HEK293T (cell line): ENCODE measurements at places on chromosomes 12 and 14.

DNA sequence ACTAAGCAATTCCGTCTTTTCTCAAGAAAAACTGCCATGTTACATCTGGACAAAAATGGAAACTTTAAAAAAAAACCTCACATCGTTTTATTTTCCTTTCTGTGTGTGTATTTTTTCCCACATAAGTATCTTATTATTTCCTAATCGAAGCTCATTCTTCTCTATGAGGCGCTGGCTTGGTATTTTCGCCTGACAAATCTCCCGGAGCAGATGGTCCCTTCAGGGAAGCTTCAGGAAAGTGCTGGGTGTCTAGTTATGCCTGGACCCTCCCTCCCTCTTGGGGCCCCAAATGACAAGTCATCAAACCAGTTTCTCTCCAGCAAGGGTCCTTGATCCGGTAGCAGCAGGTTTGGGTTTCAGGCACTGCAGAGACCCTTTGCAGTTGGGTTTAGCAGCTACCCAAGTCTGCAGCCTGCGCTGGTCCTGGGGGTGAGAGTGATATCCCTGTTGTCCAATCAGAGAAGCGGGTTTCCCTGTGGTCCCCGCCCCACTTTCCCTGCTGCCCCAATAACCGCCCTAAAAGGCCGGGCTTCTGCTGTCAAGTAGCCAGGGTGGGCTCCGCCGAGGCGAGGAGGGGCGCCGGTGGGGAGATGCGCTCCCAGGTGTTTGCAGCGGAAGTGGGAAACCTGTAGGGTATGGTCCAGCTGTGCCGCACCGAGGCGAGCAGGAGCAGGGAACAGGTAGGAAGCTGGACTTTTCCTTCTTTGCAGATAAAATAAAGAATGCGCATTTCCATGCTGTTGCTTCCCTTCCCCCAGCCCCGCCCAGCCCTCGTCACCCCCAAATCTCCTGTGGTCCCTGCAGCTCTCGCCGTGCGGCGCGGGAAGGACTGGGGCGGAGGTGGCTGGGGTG, at the start of gene CNTN1:
Gene CNTN1, plus strand, starts transcription at position 527 of the 852 bp plus-strand sequence.
- peak; percentile 95 for DNase-seq

DNA sequence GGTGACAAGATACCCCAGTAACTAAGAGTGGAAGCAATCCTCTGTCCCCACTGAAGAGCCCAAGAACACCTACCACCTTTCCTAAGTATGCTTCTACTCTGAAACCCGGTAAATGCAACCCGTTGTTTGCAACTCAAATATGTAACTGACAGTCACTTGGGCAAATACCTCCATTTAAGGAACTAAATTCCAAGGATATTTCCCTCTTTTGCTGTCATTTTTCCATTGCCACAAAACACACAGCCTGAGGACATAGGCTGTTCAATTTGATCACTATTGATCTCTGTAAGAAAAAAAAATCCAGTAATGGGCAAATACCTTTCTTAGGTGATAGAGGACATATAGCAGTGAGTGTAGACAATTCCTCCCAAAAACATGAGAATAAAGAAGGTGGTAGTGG, 6.6 kb upstream of the PHLDA1 start:
- DNase-seq: no peak

GRCh38 chr12:13594731-13595514, 386.5 kb downstream of the GRIN2B start:
- no peak for DNase-seq

- no peak for DNase-seq
These were observed 7.3 kb downstream of the GPR68 start for GRCh38 chr14:91237219-91237618.

DNA sequence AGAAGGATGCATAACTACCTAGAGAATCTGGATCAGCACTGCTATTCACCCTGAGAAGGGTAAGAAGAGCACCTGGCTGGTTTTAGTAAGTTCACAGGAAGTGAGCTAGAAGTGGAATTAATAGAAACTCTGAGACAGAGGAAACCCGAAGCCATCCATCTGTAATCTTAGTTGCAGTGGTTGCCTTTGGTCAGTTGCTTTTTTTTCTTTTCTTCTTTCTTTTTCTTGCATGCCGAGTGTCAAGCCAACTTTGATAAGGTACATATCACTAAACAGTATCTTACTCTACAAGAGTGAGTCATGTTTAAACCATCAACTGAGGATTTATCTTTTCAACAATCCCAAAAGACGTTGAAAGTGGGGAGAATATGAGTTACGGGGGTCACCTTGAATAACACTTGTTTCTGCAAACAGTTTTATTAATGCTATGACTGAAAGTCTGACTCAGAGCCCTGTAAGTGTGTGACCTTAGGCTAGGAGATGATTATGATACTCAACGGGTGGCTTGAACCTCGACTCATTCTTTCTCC, 26.7 kb downstream of the C12orf75 start:
- DNase-seq: no peak

- DNase-seq: no peak
These were observed 491.2 kb downstream of the PCNX1 start for GRCh38 chr14:71398450-71398849.

DNA sequence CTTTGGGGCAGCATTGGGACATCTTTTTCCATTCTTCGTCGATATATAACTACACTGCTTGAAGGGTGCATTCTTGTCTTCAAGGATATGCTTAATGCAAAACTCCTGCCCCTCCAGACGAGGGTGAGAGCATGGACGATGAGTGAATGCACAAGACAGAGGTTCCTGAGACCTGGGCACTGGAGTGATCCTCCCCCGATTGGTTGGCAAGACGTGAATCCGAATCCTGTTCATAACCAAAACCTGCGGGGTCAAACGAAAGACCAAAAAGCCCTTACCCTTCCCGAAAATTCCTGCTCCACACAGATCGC, 684 bp downstream of the KANSL2 start:
- DNase-seq: peak; percentile 15

DNA sequence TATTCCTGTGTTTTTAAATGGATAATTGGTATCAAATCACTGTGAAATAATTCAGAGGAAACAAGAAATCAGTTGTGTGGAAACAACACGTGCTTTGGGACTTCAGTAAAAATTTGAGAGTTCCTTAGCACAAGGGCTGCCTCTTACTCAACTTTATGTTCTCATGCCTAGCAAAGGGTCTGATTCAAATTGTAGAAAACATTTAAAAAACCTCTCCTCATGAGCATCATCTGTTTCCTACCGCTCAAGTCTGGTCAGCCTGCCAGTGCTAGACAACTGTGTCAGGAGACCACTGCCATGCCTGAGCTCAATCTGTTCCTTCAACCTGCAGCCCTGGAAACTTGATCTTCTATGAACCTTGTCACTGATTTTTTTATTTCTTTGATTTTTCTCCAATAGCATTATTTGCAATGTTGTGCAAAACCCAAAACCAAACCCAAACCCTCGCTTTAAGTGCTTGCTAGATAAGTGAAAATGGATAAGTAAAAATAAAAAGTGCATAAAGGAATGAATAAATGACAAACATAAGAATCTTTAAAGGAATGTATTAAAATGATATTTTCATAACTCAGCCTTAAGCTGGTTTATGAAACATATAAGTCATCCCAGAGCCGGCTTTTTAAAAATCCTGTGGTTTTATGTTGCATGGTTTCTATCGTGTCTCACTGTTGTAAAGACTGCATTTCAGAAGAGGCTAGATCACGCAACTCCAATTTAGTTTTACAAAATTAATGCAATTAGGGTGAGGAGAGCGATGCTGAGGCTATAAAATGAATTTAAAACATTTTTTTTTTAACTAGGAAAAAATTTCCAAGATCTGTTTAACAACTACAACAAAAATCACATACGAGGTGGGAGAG, 361.2 kb upstream of the PDE3A start:
- DNase-seq: no peak

DNA sequence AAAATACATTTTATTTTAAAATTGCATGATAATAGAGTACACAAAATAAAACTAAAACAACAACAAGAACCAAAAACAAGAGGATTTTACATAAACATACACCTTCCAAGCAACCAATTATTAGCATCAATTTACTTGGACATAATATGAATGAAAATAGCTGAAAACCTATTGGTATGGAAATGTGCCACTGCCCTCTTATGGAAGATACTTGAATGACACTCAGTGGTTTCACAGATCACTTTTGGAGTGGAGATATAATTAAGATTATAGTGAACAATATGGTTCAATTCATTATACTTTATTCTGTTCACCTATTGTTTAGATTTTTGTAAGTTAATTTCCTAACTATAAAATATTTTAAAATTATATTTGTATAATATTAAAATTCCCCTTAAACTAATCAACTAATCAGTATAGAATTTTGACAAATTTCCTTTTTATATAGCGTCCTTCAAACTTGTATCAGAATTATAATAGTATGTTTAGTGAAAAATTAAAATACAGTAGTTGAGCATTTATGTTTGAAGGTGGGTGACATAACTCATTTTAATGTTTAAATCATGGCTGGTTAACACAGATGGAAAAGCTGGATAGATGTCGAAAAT, 70.1 kb downstream of the SLC6A15 start:
- DNase-seq: peak; percentile 21

GRCh38 chr14:66249544-66249943, 236.6 kb upstream of the CCDC196 start:
- DNase-seq: no peak

GRCh38 chr14:54173802-54174201, 217.2 kb upstream of the BMP4 start:
- no peak for DNase-seq

DNA sequence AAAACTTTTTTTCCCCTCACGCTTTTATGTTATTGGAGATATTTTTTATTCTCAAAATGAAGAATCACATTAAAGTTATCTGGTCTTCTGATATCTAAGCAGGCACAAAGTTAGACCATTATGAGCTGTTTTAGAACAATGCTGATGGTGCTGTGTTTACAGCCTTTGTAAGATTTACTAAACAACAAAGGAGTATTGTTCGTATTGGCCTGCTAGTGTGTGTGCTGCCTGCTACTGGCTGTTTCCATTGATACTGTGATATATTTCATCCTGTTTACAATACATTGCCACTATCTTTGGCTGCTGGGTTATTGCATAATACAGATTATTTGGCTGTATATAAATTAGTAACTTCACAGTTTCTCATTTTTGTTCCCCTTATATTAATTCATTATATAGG, 220.8 kb downstream of the ITPR2 start:
- DNase-seq: no peak

DNA sequence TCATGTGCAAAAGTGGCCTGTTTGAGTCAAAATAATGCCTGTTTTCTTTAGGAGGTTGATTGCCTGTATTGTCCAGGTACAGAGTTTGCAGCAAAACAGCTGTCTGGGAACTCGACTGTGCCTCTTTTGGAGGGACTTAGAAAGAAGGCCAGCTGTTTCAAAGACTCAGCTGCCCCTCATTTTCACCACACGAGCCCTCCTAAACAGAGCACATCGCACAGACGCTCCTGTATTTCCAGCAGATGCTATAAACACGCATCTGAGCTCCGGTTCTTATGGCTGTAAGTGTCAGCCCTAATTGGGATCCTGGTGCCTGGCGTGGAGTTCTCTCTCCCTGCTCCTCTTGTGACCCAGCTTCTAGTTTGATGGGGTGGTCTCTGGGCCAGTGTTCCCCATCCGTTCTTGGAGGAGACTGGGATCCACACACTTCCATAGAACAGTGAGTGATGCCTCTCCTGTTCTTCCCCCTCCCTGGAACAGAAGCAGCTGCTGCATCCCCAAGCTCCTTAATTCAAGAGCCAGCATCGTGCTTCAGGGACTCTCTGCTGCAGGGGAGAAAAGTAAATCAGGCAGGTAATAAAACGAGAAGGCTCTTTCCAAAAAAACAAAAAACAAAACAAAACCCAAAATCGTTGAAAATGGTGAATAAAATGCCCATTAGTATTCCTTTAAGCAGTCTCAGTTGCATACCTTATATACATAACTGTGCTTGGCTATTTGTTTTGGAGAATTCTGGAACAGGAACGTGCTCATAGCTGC, 269.0 kb downstream of the SLC15A4 start:
- no peak for DNase-seq

DNA sequence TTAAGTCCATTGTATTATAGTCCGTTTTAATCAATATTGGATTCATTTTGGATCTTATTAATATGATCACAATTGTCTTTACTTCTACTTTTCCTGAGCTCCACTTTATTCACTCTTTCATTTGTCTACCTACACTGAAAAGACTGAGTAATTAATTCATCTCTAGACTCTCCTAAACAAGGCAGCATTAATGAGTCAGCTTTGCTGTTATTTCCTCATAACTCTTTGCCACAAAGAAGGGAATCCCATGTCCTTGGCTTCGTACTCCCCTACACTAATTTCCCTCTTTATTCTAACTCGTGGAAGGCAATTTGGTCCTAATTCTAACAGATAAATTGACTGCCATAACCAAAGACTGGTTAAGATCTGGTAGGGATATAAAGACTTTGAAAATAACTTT, 91.9 kb downstream of the ARMH4 start:
- DNase-seq: no peak

GRCh38 chr14:69044296-69044695, 65.2 kb upstream of the ACTN1 start:
- no peak for DNase-seq

GRCh38 chr12:108630481-108631207, 3.0 kb downstream of the SELPLG start:
- DNase-seq: no peak

DNA sequence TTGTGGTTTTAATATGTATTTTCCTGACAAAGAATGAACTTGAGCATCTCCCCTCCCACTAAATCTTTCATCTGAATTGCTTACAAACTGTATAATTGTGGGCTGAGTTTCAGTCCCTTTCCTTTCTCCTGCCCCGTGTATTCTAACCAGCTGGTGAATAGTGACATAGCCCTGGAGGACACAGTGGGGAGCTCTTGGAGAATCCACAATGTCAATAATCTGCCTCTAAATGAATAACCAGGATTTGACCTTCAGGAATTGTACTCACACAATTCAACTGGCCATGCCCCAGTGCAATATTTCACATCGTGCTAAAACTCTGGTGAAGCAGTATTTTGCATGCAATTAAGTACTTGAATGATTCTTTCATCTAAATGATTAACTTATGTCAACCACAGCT, 177.2 kb downstream of the C12orf42 start:
- DNase-seq: no peak

GRCh38 chr12:91978143-91978542, 167.5 kb downstream of the BTG1 start:
- DNase-seq: no peak

GRCh38 chr12:88763536-88764100, 183.3 kb upstream of the KITLG start:
- no peak for DNase-seq

DNA sequence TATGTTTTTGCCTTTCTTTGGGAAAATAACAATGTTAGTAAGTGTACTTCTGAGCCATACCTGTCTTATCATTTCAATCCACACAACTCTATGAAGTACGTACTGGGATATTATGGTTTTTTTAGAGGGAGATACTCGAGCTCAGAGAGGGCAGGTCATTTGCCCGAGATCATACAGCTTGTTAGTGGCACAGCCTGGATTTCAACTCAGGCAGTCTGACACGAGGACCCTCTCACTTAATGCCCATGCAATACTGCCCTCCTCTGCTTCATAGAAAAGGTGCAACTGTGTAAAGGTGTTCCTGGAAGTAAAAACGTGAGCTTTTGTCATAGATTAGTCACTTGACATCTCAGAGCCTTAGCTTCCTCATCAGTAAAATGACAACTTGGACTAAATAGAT, 128.0 kb downstream of the NDUFA12 start:
- peak; percentile 40 for DNase-seq
